Caki2 (cell line): ENCODE measurements at places on chromosomes 1 and 21. TPM values are rescaled to one million over a fixed set of nuclear protein-coding genes. Genes with fewer than 3 reads are reported as not detected.

- DNase-seq, result no peak
These were observed 12.4 kb downstream of the ENTREP3 start for GRCh38 chr1:155242805-155243358.

The GBP5 gene
- not detected in 2 replicates for total RNA-seq

DNA sequence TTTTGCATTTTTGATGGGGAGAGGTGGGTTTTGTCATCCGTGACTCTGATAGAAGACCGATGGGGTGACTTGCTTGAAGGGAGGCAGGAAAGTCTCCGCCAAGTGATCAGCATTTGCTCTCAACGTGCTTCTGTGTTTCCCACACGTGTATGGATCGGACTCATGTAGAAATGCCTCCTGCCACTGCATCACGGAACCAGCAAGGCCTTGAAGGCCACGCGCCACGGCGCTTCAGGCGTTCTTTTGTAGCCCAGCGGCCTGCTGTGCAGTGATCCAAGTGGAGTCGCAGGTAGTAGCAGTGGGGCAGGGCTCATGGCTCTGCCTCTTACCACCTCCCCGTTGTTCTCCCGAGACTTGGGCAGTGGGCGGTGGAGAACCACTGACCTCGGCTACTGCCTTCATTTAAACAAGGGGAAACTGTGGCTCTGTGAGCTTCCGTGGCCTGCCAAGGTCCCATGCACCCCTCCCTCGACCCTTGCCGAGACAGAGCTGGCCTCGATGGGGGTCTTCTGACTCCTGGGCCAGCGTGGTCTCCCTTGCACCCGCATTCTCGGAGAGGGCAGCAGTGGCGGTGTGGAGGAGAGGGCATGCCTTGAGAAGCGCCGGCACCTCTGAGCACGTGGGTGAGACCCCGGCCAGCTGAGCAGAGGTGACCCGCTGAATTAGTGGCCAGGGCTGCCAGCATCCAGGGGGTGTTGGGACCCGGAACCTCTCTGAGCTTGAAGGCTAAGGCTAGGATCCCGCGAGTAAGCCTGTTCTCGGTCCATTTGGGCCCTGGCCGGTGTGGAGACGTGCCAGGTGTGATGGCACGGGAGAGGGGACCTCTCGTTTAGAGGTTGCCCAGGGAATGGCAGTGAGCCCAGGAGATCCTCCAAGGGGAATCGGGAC, 46.1 kb upstream of the ABCG1 start:
- DNase-seq, result no peak

The HES3 gene
- not detected in 2 replicates for total RNA-seq

The OR2L2 gene
- total RNA-seq, result not detected in 2 replicates
